Sciatic nerve (tissue), 2 donors: ENCODE measurements at places on chromosomes 5 and 9.
A peak's percentile ranks its signal among the peaks of the same experiment; 100 is the strongest.

DNA sequence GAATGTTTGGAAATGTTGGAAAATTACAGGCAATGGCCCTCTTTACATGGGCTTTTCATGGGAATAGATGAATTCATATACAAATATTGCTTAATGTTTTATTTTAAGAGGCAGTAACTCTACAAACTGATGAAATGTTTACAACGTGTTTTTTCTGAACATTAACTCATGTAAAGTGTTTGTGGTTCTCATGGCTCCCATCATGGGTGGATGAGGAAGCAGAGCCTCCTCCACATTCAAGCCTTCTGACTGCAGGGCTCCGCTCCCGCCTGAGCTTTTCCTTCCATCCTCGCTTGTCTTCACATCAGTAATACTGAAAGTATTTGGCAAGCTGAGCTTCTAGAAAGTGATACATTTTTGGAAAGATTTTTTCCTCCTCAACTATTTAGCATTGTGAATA, 204.2 kb downstream of the ARHGAP26 start:
- DNase-seq: no peak

GRCh38 chr5:86760661-86761060, 142.9 kb downstream of the COX7C start:
- no peak for DNase-seq

DNA sequence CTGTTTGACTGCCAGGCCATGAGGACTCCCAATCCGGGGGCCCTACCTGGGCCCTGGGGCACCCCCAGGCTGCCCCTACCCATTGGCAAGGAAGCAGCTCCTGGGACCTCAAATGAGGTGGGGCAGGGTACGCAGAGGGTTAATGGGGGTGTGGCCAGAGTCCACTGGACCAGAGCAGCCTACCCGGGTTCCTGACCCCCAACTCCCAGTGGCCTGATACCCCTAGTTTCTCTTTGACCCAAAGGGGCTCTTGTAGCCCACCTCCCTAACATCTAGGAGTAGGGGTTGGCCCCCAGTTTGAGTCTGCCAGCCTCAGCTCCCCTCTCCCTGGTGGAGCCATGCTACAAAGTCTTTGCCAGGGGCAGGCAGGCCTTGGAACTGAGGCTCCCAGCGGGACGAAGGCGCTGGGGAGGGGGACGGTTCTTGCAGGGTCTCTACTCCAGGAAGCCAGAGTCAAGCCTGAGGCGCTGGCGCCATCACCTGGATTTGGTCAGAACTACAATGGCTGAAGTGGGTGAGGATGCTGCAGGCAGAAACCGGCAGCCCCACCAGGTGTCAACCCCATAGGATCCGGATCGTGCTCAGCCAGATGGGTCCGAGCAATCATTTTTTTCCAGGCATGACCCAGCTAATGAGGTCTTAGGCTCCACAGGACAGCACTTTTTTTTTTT, 8.4 kb upstream of the CERCAM start:
- DNase-seq: no peak

- no peak for DNase-seq
Observed at GRCh38 chr5:17079562-17079961, 137.9 kb upstream of the BASP1 start.

DNA sequence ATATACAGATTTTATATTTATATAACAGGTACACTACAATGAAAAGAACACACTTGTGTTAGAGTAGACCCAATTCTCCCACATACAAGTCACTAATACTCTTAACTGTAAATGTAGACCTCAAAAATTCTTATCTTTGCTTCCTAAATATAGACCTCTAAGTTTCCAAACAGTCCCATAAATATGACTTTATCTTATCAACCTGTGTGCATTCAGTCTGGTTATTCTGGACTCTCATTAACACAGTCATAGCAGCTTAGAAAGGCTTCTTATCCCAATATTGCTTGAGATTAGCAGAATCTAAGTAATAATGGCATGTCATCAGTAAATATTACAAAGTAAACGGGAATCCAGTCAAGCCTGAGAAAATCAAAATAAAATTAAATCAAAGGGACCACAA, 161.1 kb downstream of the FBXL17 start:
- no peak for DNase-seq

DNA sequence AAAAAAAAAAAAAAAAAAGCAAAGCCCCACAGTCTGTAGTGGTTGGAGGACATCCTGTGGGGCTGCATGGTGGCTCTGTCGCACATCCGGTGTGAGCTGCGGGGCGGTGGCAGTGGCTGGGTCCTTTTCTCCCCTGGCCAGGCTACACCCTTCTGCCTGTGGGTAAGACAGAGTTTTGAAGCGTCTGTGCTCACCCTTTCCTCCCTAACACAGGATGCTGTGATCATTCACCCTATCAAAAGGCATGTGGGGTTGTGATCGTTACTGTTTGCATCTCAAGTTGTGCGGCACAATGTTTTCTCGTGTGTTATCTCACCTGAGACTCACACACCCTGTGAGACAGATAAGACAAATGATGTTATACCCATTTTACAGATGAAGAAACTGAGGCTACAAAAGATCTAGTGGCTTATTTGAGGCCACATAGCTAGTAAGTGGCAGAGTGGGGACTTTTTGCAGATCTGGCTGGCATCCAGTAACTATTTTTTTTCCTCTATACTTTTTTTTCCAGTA, 17.5 kb downstream of the IRF1 start:
- peak; percentile 60 for DNase-seq

DNA sequence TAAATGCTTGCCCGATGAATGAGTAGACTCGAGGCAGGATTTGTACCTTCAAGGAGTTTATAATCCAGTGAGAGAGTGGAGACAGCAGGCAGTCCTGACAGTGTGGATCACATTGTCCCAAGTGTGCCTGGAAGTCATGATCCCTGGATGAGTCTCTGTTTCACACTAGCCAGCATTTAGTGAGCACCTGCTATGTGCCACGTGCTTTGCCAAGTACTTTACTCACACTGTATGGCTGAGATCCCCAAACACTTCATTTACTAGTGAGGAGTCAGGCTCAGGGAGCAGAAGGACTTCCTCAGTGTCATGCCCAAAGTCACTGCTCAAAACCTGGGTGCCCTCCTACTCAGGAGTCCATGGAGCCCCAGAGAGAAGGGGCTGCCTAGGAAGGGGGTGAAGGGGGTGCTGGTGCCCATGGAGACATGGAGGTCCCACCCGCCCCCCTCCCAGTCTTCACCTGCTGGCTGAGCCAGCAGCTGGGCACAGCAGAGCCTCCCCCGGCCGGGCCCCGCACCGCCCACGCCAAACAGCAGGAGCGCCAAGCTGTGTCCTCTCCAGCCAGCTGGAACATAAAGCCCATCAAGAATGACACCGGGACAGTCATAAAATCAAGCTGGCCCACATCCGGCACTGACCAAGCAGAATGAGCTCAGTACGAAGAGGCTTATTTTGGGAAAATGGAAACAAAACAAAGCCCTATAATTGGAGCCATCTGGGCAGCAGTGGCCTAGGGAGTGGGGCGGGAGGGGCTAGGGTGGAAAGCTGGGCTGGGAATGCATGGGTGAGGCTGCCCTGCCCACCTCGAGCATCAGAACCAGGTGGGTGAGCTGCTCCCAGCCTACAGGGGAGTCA, 10.6 kb downstream of the LAMC3 start:
- no peak for DNase-seq

- no peak for DNase-seq
Observed at GRCh38 chr9:15400281-15400941, 22.3 kb upstream of the SNAPC3 start.

DNA sequence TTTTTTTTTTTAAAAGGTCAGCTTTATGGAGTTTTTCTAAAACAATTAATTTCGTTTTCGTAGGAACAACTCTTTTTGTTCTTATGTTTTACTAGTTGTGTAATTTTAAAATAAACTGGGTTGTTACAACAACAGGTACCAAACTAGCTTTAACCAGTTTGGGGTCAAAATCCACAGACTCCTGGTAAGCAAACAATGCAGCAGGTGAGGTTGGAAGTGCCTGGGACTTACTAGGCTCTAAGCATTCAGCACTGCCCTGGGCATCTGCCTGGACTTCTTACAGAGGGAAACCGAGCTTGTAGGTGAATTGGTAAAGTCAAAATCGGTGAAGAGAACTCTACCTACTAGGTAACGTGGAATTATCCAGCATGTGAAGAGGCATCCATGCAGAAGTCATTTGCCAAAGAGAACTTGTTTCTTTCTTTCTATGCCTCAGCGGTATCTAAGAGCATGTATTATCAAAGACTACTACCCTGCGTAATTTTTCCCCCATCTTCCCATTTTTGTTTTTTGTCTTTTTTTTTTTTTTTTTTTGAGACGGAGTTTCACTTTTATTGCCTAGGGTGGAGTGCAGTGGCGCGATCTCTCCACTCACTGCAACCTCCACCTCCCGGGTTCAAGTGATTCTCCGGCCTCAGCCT, 145.4 kb downstream of the KCTD16 start:
- DNase-seq: no peak

DNA sequence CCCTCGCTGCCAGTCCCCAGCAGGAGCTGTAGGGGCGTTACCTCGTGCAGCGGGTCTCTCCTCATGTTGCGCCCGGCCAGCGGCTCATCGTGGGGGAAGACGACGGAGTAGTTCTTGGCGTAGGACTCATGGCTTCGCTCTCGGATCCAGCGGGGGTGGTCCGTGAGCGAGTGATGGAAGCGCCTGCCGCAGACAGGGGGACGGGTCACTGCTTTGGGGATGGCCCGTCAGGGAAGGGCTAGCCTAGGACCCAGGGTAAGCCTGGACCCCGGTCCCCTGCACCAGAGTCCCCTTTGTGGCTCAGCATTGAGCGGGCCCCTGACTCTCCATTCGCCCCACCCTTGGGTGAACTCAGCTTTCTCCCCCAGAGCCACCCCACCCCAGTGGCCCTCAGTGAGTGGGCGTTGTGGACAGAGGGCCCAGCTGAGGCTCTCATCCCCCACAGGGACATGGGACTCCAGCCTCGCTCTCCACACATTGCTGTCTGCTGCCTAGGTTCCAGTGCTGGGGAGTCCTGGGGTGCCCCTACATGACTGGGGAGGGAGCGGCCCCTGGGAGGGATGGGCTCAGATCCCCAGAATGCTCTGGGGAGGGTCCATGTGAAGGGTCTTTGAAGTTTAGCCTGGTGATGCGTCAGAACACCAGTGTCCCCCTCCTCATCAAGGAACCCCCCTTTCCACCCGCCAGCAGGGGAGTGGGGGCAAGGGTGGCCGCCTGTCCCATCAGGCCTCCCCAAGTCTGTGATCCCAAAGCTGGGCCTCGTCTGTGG, 29.7 kb downstream of the SARDH start:
- DNase-seq: peak; percentile 56

- DNase-seq: peak; percentile 77
Observed at GRCh38 chr9:19184144-19184917, 46.2 kb upstream of the DENND4C start.

- no peak for DNase-seq
Observed at GRCh38 chr9:110620726-110621125, 41.2 kb upstream of the SVEP1 start.
